ENCODE measurements at places on chromosomes 11 and 22. TPM values are rescaled to one million over a fixed set of nuclear protein-coding genes. Genes with fewer than 3 reads are reported as not detected.
A peak's percentile ranks its signal among the peaks of the same experiment; 100 is the strongest.

CRYBA4 gene
- total RNA-seq: not detected

SLC7A4 gene
- total RNA-seq: not detected

CD6 gene
- not detected for total RNA-seq

GRCh38 chr22:41517172-41518047 lies 26.9 kb downstream of the POLR3H start:
- peak; percentile 43 for DNase-seq

DNA sequence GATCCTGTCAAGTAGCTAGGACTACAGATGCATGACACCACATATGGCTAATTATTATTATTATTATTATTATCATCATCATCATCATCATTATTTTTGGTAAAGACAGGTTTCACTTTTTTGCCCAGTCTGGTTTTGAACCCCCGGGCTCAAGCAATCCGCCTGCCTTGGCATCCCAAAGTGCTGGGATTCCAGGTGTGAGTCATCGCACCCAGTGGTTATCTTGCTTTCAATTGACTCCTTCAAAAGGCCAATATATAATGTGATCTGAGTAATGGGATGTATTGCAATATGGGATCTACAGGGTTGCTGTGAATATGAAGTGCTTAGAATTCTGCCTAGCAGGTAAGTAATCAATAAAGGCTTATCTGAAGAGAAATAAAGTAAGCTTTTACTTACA lies 221.2 kb downstream of the SBF2 start:
- peak; percentile 52 for DNase-seq

GRCh38 chr22:21677606-21678443 lies 12.0 kb downstream of the PPIL2 start:
- no peak for DNase-seq

GRCh38 chr11:45852018-45852711 lies 4.9 kb downstream of the CRY2 start:
- no peak for DNase-seq

DNA sequence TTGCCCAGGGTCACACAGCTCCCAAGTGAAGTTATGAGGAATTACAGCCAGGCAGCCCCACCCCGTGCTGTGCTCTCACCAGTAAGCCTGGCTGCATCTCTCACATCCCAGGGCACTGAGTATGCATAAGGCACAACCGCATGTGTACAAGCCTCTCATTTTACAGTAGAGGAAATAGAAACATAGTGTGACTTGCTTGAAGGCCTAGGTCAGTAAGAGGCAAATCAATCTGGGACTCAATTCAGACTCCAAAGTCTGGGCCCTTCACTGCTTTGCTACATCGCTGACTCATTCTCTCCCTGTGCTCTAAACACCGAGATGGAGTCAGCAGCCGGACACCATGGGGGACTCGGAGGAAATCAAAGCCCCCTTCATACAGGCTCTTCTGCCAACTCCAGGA lies 7.9 kb downstream of the ABTB2 start:
- no peak for DNase-seq

GRCh38 chr11:82831364-82831763 lies 68.9 kb downstream of the PRCP start:
- DNase-seq: no peak

- no peak for DNase-seq
Measured at GRCh38 chr11:13045734-13046133, 36.6 kb downstream of the RASSF10 start.

DNA sequence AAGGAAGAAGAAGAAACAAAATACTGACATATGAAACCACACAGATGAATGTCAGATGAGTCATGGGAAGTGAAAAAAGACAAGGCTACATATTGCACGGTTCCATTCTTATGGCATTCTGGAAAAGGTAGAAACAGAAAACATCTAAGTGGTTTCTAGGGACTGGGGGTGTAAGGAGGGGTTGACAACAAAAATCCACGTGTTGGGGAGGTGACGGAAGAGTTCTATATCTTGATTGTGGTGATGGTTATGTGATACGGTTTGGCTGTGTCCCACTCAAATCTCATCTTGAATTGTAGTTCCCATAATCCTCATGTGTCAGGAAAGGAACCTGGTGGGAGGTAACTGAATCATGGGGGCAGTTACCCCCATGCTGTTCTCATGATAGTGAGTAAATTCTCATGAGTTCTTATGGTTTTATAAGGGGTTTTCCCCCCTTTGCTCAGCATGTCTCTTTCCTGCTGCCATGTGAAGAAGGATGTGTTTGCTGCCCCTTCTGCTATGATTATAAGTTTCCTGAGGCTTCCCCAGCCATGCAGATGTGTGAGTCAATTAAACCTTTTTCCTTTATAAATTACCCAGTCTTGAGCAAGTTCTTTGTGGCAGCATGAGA lies 6.4 kb upstream of the ARFGAP3 start:
- no peak for DNase-seq

All from MG63 (cell line).